ENCODE measurements at places on chromosomes 7 and 10.

DNA sequence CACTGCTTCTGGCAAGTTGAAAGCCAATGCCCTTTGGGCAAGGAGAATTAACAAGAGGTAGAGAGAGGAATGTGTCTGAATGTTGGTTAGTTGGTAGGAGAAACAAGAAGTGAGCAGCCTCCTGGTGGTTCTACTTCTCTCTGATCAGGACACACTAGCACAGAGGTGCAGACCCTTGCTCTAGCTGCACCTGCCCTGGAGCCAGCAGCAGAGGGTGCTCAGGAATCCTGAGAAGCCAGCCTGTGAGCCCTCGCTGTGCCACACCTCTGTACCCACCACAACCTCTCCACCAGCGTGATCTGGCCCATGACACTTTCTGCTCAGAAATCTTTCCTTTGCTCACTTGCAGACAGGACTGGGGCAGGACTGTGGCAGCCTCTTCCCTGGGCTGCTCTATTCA, 364.7 kb downstream of the RPS24 start:
- no peak for DNase-seq

- no peak for DNase-seq
Measured at GRCh38 chr7:115749924-115750323, 280.6 kb downstream of the TFEC start.

- DNase-seq, result no peak
Measured at GRCh38 chr10:119211625-119212441, 4.5 kb downstream of the GRK5 start.

DNA sequence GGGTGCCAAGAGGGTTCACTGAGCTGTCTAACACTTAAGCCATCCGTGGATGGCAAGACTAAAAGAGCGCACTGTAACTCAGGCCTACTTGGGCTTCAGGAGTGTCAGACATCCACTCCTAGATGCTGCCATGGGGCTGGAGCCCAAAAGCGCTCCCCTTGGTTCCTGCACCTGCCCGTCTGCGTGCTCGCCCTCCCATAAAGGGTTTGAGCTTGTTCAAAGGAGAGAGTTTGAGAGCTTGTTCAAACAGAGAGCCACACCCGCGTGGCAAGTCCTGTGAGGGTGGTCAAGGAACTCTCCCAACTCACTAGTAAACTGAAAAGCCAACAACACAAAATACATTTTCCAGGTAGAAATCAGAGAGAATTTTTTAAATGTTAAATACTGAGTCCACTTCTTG, 256.7 kb downstream of the SEMA3A start:
- DNase-seq, result no peak

- no peak for DNase-seq
Measured at GRCh38 chr10:93469454-93469853, 12.7 kb downstream of the MYOF start.

DNA sequence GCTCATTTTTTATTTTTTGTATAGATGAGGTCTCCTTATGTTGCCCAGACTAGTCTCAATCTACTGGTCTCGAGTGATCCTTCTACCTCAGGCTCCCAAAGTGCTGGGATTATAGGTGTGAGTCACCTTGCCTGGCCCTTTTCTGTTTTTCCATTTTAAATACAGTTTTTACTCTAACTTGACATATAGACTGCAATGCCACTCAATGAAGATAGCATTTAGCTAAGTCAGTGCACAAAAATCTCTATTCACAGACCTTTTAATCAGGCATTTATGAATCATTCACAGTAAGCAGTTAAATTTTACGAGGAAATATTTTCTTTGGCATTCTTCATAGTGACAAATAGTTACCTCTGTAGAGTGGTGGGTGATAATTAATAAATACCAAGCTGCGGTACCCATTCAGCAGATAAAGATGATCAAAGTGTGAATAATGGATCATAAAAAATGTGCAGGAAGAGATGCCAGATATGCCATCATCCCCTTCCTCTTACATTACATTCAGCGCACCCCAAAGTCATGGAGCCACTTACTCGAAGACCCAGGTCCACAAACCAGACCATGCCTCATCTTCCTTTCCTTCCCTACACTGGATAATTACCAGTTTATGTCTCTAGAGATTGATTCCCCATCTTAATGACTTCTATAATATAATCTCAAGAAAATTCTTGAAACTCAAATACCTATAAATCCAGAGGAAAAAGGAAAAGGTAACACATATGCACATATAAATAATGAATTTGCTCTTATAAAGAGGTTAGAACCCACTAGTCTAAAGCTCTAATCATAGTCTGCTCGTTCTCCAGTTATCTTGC, 56.0 kb downstream of the UBE2H start:
- no peak for DNase-seq

GRCh38 chr7:155791214-155791737, 21.0 kb downstream of the SHH start:
- no peak for DNase-seq

- no peak for DNase-seq
Measured at GRCh38 chr10:79165070-79165778, 96.5 kb downstream of the ZMIZ1 start.

DNA sequence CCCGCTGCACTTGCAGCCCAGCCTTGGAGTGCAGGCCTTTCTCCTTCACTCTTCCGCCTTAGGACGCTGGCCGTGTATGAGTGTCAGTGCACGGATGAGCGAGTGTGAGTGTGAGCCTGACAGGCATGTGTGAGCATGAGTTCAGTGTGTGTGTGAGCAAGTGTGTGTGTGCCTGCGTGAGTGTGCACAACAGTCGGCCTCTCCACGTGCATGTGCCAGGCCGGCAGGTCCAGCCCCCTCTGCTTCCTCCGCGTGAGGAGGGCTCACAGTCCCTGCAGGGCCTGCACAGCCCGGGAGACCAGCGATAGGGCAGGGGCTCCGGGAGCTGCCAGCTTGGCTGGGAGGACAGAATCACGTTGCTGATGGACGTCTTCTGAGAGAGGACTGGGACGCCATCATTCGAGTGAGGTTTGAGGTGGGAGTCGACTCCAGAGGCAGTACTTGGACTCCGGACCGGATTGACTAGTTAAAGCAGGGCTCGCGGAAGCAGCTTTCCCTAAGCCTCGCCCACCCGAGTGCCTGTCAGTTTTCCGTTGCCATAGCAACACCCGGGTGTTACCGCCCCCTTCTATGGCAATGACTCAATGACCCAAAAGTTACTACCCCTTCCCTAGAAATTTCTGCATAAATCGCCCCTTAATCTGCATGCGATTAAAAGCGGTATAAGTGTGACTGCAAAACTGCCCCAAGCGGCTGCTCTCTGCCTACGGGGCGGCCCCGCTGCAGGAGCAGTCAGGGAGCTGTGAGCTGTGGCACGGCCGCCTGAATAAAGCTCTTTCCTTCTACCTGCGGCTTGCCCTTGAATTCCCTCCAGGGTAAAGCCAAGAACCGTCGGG, 19.6 kb upstream of the CFAP46 start:
- no peak for DNase-seq

DNA sequence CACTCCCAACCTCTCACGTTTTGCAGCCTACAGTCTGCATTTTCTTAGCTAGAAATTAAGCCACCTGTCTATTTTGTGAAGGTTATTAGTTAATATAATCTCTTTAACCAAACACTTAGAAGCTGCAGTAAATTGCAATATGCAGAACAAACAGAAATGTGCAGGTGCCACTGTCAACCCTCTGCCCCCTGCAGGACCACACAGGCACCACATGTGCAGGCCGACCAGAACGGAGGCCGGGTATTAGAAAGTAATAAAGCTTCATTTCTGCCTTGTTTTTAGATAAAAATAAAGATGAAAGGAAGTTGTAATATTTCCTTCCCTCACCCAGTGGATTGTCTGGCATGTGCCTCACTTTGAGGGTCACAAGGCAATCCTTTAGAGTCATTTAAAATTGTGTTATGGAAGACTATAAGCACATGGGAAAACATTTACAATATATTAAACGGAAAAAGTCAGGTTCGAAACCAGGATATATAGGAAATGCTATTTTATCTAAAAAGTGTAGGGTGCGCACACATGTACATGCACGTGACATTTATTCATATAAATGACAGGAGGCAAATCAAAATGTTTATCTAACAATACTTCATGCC, 158.2 kb downstream of the ARHGAP12 start:
- no peak for DNase-seq

DNA sequence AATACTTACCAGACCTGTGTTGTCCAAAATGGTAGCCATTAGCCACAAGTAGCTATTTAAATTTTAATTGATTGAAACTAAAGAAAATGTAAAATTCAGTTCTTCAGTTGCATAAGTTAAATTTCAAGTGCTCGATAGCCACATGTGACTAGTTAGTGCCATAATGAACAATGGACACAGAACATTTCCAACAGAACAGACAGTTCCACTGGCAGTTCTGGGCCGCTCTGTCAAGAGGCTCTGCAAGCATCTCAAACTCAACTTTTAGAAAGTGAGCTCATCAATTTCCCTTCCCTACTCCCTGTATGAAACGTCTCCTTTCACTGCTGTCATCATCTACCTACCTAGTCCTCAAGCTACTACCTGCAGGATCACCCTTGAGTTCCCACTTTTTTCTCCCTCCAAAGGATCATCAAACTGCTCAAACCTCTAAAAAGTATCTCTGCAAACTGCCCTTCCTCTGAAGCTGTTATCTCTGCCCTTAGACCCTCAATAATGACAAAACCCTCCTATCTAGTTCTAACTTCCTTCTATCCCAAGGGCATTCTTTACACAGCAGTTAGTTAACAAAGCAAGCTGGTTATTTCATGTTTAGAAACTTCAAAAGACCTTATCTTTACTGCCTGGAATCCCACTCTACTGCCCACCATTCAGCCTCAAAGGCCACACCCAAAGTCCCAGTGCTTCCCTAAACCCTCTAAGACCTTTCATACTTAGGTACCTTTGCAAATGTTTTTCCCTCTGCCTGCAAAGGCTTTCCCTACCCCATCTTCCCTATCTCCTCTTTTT, 20.6 kb downstream of the SHTN1 start:
- no peak for DNase-seq

DNA sequence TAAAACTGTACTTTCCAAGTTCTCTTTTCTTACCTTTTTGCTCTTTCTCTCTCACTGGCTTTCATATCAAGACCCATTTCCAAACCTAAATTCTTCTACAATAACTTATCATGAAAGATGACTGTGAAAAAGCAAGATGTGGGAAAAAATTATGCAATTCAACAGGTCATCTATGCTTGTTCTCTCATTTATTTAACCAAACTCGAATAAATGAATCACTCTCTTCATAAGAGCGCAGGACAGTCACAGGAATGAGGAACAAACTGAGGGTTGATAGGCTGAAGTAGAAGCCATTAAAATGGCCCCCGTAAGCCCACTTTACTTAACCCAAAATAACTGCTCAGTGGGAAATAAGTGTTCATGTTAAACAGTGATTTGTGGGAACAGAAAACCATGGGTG, 1289.7 kb upstream of the SORCS1 start:
- DNase-seq, result no peak

GRCh38 chr10:43237631-43238446, 29.0 kb downstream of the RASGEF1A start:
- DNase-seq, result no peak

DNA sequence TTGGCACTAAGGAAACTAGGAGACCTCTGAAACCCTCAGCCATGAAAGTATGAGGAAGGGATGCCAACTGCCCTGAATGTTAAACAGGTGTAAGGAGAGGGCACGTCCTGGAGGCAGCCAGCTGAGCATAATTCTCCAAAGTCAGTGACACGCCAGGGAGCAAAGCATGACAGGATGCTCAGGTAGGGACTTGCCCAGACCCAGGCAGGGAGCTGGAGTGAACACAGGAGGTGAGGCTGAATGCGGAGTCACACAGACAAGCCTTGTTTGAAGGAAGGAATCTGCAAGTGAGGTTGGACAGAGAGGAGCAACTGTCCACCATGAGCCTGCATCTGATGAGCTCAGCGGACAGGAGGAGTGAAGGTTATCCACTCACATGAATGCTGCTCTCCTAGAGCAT, 41.5 kb downstream of the KLRG2 start:
- no peak for DNase-seq

DNA sequence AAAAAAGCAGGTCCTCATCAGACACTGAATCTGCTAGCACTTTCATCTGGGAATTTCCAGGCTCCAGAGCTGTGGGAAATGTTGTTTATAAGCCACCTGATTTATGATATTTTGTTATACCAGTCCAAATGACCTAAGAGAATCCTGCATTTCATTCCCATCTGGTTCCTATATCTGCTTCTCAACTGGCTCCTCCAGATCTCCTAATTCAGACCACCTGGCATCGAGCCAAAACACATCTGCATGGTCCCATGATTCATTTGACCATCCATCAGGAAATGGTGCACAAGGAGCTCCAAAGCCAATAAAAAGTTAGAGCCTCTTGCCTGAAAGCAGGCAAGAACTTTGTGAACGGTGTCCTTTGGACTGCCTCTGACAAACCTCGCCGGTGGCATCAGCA, 108.9 kb downstream of the IPMK start:
- DNase-seq, result no peak

GRCh38 chr10:86344281-86344680, 22.3 kb downstream of the GRID1 start:
- no peak for DNase-seq

DNA sequence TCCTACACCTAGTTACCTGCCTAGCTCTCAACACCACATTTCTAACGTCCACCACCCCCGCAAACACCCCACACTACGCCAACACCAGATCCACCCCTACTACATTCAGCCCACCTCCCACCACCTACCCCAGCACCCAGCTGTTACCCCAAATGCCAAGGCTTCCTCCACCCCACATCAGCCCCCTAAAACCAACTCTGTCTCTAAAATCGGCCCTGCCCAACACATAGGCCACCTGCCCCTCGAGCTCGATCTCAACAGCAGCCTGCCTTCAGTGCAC, 53.3 kb upstream of the SLF2 start:
- DNase-seq, result no peak

GRCh38 chr10:25175527-25176420, 973 bp downstream of the GPR158 start:
- no peak for DNase-seq

GRCh38 chr10:50579491-50580261, 44.1 kb downstream of the SGMS1 start:
- no peak for DNase-seq

- no peak for DNase-seq
Measured at GRCh38 chr7:107194052-107194451, 25.2 kb downstream of the HBP1 start.

- DNase-seq, result no peak
Measured at GRCh38 chr7:128744366-128744905, 5.3 kb downstream of the CALU start.

- no peak for DNase-seq
Measured at GRCh38 chr7:76346097-76346496, 12.7 kb downstream of the YWHAG start.

DNA sequence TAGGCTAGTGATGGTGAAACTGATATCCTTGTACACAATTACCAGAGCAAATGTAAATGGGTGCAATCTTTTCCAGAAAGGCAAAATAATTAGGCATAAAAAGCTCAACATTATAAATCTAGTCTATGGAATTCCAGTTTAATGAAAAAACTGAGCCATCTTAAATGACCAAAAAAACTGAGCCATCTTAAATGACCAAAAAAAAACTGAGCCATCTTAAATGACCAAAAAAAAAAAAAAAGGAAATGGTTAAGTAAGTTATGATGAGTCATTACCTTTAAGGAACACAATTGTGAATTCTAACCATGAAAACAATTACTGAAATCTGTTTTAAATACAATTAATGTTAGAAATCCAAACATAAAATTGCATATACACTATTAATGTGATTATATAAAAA, 25.3 kb downstream of the USP6NL start:
- DNase-seq, result no peak

GRCh38 chr7:80869821-80870751, 48.8 kb downstream of the SEMA3C start:
- DNase-seq, result no peak

GRCh38 chr7:74544706-74545469, 91.2 kb downstream of the GTF2IRD1 start:
- DNase-seq, result peak; percentile 23
